Thymus (tissue), 14 donors: ENCODE measurements at places on chromosomes 16 and 17. TPM values are rescaled to one million over a fixed set of nuclear protein-coding genes. Genes with fewer than 3 reads are reported as not detected.

MYO15A gene
- total RNA-seq: 0.24 TPM

PRSS22 gene
- 0.42 TPM for total RNA-seq

TCAP gene
- 0.28 TPM for total RNA-seq

DNA sequence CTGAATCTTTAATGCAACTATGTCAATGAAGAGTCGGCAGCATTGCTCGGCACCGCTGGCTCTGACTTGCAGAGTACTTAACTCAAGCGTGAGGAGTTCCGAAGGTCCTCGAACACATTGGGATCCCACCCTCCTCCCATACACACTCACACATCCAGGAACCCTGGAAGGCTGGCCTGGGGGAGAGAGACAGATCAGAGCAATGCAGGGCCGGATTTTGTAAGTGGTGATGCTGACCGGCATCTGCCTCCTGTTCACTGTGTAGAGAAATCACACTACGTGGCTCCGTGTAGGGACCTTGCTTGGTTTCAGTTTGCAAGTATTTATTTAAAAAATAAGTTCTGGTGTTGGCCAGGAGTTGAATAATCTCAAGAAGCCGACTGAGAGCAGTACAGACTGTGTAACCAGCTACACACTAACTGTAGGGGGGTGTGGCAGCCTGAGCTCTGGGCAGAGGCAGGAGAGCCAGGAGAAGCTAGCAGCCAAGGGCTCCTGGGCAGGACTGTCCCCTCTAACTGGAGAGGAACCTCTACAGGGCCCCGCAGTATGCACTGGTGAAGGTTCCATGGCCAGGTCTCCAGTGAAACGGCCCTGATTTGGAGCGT lies 190.2 kb upstream of the TNRC6C start:
- DNase-seq: no peak

DNA sequence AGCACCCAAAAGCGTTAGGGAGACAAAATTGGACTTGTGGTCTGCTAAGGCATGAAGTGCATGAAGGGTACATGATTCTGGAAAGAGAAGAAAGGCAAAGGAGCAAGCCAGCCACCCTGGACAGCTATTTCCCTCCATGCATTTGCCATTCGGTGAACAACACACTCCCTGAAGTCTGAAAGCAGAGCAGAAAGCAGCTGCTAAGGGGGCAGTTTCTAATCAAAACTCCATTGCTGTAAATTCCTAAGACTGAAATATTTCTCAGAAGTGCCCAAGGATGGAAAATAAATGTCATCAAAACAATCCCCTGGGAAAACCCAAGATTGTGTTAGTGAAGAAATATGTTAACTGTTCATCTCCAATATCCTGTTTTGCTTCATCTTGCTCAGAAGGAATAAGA lies 44.3 kb downstream of the PMP22 start:
- no peak for DNase-seq

- no peak for DNase-seq
These were observed 19.7 kb downstream of the SDK2 start for GRCh38 chr17:73624496-73624988.

DNA sequence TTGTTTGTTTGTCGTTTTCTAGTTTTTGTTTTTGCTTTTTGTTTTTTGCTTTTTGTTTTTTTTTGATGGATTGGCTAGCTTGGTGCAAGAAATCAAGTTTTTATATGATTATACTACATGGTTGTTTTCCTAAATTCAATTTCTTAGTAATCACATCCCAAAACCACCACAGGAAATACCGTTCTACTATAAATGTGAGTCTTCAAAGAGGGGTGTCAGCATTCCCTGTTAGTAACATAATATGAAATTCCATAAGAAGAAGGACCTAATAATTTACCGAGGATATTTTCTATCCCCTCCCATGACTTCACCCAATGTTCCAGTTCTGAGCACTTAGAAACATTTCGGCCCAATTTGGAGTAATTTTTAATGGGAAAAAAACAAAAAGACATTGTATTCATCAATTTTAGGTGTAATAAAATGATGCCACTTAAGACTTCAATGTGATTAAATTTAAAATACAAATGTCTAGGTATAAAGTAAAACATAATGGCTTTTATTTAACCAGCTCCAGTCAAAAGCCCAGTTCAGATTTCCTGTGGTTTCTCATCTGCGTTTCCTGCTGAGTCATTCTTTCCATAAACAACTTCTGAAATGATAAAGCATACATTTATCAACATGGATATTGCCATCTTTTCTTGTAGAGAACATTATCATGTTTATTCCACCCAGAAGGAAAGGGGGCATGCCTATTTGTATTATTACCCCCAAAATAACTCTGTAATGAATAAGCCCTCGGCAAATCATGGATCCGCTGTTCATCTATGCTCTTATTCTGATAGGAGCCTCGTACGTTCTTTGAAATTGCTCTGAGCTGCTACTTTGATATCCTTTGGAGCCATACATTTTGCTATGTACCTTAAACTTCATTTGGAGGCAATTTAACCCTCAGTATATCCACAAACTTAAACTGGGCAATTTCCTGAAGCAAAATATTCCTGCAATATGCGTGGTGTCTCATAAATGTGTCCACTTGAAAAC lies 28.1 kb downstream of the HSBP1 start:
- DNase-seq: peak; percentile 8

GRCh38 chr17:15384142-15384787 lies 42.9 kb upstream of the TEKT3 start:
- DNase-seq: no peak

DNA sequence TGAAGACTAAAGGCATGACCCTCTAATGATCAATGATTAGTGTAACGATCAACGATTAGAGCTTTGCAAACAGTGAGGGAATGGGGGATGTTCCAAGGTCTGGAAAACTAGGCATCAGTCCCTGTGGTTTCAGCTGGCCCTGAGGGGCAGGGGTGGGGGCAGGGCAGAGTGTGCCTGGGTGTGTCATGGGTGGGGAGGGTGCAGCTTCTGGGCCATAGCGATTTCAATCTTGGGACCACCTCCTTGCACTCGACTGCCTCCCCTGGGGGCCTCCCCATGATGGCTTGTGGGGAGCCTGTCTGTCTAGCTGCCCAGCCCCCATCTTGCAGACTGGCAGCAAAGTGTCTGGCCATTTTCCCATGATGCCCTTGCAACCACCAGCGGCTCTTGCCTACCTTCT lies 8.4 kb downstream of the TAC4 start:
- no peak for DNase-seq

DNA sequence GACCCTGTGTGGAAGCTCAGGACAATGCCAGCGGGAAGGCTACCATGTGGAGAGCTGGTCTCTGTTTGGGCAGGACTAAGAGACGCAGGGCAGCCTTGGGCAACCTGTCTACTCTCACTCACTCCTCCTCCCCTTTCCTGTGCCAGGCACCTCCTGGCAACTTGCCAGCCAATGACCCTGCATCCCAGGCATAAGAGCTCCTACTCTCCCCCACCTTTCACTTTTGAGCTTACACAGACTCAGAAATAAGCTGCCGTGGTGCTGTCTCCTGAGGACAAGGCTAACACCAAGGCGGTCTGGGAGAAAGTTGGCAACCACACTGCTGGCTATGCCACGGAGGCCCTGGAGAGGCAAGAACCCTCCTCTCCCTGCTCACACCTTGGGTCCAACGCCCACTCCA lies 2.6 kb downstream of the HBM start:
- no peak for DNase-seq

DNA sequence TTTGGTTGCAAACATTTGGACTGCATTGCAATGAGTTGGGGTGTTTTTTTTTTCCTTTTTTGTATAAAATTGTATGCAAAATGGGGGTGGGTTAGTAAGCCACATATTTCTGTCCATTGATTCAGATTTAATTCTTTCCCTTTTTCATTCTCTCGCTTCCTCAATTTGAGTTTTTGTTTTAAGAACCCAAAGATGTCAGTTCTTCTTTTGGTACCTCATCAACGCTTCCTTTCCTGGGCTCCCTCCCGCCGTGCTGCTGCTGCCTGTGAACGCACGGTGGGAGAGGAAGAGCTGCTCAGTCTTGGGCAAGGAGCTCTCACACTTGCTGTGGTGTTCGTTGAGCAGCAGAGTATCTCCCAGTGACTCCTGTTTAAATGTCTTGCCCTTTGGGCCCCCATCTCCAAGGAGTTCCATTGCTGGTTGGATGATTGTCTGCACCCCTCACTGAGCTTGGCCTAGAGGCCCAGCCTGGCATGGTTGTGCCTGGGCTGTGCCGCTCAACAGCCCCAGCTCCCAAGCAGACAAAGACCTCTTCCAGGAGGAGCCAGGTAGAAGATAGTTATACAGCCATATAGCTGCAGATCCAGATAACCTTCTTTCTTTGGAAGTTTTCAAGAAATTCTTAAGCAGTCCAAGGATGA lies 13.6 kb downstream of the UBFD1 start:
- DNase-seq: no peak

DNA sequence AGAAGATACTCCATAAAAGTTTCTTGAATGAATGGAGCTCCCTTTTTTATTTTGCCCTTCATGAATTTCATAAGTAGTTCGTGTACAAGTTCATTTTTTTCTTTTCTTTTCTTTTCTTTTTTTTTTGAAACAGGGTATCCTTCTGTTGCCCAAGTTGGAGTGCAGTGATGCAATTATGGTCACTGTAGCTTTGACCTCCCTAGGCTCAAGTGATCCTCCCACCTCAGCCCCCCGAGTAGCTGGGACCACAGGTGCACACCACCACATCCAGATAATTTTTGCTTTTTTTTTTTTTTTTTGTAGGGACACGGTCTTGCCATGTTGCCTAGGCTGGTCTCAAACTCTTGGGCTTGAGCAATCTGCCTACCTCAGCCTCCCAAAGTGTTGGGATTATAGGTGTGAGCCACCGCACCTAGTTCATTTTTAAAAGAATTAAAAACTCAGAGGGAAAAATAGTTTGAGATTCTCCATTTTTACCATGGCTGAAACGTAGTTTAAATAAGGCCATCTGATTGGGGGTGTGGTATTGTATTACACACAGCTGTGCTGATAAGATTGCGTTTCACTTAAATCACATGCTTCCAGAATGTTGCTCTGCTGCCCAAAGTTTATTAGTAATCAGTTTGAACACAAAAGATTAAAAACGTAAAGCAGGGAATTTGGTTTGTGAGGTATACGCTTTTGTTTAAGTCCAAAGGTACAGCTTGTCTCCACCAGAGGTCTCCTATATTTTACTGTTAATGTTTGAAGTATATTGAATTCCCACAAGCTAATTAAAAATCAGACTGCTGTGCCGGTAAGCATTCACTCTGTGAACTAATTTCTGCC lies 154.1 kb downstream of the SOCS1 start:
- no peak for DNase-seq
